Right atrium auricular region (tissue), 2 donors: ENCODE measurements at places on chromosomes 4 and X.

DNA sequence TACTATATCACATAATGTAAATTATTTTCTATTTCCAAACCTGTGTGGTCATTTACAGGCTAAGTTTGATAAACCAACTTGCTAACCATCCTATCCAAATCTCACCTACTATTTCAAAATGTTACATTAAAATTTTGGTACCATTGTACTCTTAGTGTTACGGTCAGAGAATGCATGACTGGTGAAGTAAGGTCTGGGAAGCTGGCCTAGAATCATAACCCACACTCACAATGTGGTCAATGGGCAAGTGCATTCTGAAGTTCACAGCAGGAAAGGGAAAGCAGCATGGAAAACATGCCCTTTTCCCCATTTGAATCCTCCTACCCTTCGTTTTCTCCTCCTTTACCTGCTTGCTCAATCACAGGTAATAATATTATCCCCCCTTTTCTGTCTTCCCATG lies 54.4 kb downstream of the PPP3CA start:
- DNase-seq: no peak

DNA sequence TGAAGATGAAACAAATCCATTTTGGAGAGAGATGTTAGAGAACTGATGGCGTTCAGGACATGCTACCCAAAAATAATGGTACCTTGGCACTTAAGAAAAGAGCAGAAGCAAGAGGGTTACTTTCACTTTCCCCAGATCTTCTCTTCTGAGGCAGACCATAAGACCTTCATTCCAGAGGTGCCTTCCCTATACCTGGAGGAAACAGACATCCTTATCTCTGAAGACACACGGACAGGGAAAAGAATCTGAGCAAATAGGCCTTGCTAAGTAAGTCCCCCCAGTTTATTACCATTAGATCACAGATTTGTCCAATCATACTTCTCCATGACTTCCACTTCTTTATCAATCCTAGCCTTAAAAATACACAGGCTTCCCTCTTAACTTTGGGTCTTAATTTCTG lies 2.0 kb upstream of the FGF2 start:
- no peak for DNase-seq

DNA sequence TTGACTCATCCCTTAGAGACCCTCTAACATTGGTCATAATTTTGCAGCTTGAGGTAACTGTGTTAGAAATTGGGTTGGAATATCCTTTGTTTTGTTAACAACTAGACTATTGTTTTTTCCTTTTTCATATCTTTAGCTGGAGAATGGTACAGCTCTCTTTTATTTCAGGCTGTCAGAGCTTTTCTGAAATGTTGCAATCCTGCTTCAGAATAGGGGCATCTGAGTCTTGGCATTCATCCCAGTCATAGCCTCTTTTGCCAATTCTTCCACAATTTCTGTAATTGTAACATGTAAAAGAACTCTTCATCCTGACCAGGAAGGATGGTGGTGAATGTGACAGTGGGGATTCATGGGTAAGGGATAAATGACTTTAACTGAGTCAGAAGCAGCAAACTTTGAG lies 128.7 kb downstream of the FHIP1A start:
- DNase-seq: no peak

DNA sequence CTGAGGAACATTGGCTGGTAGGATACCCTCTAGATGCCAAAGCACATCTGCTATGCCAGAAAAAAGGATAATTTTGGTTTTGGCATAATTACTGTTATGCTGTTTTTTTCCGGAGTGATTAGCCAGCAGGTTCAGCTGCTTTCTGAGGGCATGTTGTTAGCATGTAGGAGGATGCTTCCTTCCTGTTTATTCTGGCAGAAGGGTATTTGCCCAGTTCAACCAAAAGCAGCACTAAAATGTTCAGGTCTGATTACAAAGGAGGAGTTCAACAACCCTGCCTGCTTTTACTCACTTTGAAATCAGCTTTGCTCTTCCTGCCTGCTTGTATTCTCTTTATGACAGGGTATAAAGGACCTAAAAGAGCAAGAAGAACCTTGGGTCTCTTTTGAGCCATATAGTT lies 21.9 kb downstream of the ERCC6L start:
- DNase-seq: no peak

DNA sequence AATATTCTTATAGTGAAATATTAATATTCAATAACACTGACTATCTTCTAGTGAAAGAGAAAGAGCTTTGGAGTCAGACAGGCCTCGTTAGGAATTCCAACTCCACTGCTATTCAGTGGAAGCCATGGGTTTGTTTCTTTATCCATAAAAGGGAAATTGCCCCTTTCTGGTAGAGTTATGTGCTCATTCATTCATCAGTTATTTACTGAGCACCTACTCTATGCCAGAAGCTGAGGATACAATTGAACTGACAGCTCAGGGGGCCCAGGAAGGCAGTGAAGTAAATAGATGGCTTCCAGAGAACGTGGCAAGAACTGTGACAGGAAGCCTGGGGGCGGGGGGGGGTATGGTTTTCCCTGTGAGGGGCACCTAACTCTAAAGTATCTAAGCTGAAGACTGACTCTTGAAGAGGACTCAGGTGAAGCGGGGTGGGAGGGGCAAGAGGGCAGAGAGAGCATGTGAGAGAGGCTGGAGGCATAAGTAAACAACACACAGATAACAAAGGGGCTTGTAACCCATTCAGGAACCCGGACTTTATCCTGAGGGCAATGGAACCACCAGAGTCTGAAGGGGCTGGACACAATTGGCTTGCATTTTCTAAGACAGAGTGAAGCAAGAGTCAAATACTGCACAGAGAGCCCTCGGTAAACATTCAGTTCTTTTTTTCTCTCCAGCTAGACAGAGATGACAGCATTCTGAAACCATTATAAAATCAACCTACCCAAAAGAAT lies 20.3 kb downstream of the ANXA5 start:
- no peak for DNase-seq

DNA sequence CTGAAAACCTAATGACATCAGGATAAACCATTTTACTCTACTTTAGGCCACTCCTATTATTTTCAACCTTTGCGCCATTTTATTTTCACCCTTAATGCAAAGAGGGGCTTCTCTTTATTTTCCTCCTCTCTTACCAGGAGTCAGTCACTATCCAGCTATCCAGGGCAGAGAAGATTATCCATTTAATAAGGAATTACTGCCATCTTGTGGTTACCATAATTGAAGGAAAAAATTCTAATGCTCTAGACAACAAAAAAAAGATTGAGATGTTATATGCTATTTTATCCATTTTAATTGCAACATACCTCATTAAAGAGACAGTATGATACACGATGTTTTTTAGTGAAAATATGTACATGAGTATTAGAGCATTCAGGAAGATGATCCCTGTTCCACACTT lies 514.5 kb upstream of the FAM241A start:
- DNase-seq: no peak

GRCh38 chrX:19487520-19488200 lies 27.6 kb downstream of the MAP3K15 start:
- no peak for DNase-seq

DNA sequence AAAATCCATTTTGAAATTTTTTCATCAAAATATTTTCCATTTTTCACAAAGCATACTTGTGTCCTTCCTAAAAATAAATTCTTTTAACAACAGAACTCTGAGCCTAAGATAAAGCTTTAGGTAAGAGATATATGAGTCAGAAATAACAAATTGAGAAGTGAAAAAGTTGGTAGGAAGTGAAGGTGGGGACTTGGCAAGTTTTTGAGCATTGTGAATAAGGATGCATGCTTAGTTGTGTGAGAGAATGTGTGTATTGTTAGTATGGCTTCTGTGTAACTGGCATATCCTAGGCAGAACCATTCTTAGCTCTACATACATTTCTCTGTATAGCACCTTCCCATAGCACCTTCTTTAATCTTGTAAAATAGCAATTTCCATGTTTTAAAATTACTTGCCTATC lies 6.8 kb downstream of the ASB5 start:
- no peak for DNase-seq

DNA sequence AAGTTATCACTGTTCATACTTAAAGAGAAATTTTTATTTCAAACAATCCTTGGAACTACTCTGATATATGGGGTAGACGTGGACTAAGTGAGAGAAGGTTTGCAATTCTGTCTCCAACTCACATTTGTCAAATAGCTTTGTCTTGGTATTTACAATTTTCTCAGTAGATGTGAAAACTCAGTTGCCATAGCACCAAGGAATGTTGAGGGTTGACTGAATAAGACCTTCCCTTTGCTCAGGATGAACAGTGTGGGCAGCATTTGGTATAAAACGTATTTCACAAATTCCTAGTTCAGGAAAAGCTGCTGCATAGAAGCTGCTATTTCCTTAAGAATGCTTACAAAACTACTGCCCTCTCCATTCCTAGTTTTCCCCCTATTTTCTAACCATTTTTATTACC lies 399.5 kb downstream of the NKX6-1 start:
- no peak for DNase-seq

GRCh38 chrX:119228512-119229252 lies 7.4 kb upstream of the PGRMC1 start:
- DNase-seq: no peak

DNA sequence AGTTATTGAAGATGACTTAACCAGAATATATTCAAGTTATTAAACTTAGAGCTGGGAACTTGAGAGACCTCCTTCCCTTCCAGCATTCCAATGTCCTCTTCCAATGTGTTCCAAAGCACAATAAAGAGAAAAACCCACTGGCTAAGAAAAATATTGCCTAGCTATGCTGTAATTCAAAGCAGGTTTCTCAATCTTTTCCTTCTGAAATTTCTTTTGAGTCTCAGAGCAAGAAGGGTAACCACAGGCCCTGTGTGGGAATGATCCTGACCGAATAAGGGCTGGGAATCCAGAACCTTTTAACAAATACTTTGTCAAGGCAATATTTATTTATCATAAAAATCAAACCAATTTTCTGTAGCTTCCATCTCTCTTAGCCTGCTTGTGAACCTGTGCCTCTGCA lies 150.7 kb upstream of the SFRP2 start:
- DNase-seq: no peak

GRCh38 chr4:39893693-39894072 lies 84.0 kb downstream of the PDS5A start:
- DNase-seq: no peak

GRCh38 chr4:76615999-76616398 lies 181.0 kb downstream of the SHROOM3 start:
- DNase-seq: no peak

- no peak for DNase-seq
Measured at GRCh38 chr4:38614231-38614630, 49.8 kb upstream of the KLF3 start.
